ENCODE measurements at places on chromosomes 4 and X.

GRCh38 chr4:7867191-7867590 lies 72.5 kb downstream of the AFAP1 start:
- H3K27me3 ChIP-seq = peaks cover 4% of the 10 kb centered on the region
- no peak overlapping the region for H3K4me3 ChIP-seq
- peaks cover 22% of the 10 kb centered on the region for H3K36me3 ChIP-seq
- DNase-seq = no peak
- peaks cover 33% of the 10 kb centered on the region for H3K4me1 ChIP-seq

DNA sequence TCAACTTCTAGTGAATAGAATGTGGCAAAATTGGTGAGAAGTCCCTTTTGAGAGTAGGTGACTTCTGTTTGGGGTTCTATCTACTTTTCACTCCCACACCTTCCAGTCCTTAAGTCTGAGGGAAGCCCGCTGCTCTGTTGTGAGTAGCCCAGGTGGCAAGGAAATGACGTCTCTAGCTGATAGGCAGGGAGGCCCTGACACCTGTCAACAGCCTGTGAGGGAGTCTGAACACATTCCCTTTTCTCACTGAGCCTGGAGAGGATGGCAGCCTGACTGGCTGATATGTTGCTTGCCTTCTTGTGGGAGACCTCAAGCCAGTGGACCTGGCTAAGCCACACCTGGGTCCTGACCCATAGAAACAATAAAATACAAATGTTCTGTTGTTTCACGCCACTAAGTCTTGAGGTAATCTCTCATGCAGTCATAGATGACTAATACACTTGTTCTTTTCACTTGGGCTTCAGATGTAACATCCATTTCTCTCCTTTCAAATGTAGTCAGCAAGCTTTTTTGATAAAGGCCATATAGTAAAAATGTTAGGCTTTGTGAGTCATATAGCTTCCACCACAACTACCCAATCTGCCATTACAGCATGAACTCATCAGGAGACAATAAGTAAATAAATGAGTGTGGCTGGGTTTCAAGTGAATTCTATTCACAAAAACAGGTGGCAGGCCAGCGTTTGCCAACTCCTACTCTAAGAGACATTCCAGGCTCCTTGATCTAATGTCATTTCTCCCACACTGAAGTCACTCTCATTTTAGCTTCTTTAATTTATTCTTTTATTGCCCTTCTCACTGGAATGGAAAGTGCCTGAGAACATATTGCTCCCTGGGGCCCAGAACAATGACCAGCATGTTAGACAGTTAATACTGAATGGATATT lies 265.1 kb upstream of the MAD2L1 start:
- H3K4me3 ChIP-seq = no peak overlapping the region
- H3K36me3 ChIP-seq = no peaks in the 10 kb centered on the region
- no peaks in the 10 kb centered on the region for H3K27me3 ChIP-seq
- H3K27ac ChIP-seq = no peak overlapping the region

GRCh38 chr4:117327491-117327890 lies 242.1 kb upstream of the TRAM1L1 start:
- no peak for DNase-seq
- no peaks in the 10 kb centered on the region for H3K36me3 ChIP-seq
- H3K4me3 ChIP-seq = no peak overlapping the region
- no peaks in the 10 kb centered on the region for H3K27me3 ChIP-seq
- no peak overlapping the region for H3K27ac ChIP-seq

GRCh38 chrX:148223361-148223760 lies 242.2 kb downstream of the FMR1NB start:
- no peak overlapping the region for H3K4me3 ChIP-seq
- no peak for DNase-seq
- H3K4me1 ChIP-seq = no peaks in the 10 kb centered on the region
- H3K27ac ChIP-seq = no peak overlapping the region
- no peaks in the 10 kb centered on the region for H3K36me3 ChIP-seq
- H3K27me3 ChIP-seq = no peaks in the 10 kb centered on the region

- peaks cover 4% of the 10 kb centered on the region for H3K27me3 ChIP-seq
- H3K36me3 ChIP-seq = no peaks in the 10 kb centered on the region
- no peak for DNase-seq
- H3K4me1 ChIP-seq = peaks cover 6% of the 10 kb centered on the region
- no peak overlapping the region for H3K4me3 ChIP-seq
- H3K27ac ChIP-seq = no peak overlapping the region
Observed at GRCh38 chr4:47930971-47931804, 16.8 kb upstream of the NFXL1 start.
